ENCODE measurements at places on chromosomes 2 and 18.

- no peak for DNase-seq
Observed at GRCh38 chr2:150204451-150204850, 283.0 kb downstream of the RND3 start.

GRCh38 chr2:51667679-51668078 lies 635.7 kb upstream of the NRXN1 start:
- DNase-seq: no peak

DNA sequence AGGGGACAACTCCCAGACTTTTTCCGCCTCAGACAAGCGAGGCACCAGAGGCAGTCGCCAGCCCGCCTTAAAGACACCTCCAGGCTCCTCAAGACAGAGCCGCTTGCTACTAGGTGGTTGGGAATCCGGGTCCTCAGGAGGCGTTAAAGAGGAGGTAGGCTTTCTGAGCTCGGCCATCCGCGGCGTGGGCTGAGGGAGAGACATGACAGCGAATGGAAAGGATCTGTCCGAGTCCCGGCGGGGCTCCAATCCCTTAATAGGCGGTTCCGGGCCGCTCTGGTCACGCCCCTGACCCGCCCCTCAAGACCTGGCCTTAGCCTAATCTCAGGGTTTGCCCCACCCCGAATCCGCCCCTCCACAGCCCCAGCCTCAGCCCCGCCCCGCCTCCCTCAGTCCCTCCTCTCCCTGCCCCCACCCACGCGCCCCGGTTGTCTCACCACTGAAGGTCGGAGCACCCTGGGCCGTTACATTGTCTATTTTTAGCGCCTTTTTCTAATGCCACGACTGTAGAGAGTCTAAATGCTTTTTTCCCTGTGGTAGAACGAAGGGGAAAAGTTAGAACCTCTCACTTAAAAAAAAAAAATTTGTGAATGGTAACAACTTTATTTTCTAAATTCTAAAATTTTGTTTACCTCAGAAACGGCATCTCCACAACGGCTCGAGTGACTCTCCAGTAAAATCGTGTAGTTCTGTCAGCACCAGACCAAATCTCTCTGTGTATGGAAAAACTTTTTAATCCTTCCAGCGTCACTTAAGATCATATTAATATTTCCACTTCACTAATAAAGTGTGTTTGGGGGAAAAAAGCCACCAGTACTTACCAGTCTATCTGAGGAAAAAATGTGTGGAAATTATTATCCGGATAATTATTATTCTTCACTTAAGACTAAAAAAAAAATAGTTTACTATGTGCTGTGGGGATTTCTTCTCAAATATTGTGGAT lies at the start of gene RAD51AP2:
Gene RAD51AP2, minus strand, starts transcription at position 229 of the 943 bp plus-strand sequence. Its CDS starts 25 bp downstream, at position 204.
- DNase-seq: peak; percentile 63

GRCh38 chr2:214836568-214836967 lies 27.1 kb upstream of the BARD1 start:
- DNase-seq: no peak

DNA sequence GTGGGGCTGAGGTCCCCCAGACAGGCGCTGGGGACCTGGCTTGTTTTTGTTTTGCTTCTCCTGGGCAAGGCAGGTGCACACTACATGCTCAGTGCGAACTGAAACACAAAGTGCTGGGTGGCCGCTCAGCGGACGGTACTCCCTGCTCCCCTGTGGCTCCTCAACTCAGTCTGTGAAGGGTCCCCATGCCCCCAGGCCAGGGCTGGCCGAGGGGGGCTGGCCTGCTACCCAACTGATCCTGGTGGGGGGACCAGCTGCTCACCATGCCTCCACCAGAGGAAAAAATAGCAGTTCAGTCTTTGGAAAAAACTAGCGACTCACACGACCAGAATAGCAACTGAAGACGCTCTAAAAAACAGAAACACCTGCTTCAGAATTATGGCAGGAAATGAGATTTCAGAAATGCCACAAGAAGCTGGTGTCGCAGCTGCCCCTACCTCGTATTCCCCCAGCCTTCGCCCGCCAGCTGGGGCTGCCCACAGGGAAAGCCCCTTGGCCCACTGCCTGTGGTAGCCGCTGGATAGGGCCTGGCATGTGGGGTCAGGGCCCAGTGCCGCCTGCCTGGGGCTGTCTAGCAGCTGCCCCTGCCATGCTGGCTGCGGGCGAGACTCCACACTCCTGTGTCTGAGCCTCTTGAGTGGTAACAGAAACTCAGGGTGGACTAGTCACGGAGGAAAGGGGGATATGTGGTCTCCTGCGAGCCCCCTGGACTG lies 43.7 kb downstream of the MEX3C start:
- no peak for DNase-seq

DNA sequence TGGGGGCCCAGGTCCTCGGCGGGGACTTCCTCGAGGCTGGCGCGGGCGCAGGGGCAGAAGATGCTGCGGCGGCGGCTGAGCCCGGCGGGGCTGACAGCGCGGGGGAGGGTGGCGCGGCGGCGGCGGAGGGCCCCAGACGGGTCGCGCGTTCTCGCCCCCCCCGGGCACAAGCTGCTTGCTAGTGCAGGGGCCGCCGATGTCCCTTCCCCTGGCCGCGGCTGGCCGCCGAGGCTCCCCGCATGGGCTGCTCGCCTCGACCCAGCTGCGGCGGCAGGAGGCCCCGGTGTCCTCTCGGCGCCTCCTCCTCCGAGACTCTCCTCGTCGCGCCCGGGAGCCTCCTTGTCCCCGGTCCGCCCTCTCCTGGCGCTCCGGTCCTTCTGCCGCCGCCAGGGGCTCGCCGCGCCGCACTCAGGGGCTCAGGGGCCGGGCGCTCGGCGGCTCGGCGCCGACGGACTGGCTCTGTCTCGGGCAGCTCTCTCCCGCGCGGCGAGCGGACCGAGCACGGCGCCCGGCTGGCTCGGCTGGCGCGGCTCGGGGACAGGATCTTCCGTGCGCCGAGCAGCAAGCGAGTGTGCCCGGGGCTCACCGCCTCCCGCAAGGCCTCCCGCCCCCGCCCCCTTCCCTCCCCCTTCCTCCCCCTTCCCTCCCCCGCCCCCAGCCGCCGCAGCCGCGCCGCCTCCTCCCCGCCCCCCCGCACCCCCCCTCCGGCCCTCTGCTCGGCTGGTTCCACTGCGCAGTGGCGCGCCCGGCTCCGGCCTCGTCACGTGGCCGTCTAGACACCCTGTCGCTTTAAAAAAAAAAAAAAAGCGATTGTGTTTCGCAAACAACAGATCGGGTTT lies 902 bp upstream of the SMAD7 start:
- peak; percentile 63 for DNase-seq

GRCh38 chr18:41989508-41989907 lies 34.5 kb downstream of the PIK3C3 start:
- DNase-seq: no peak

Measured in astrocyte of the cerebellum (primary cell).